Endothelial cell (in vitro differentiated cells): ENCODE measurements at places on chromosomes 12 and 14.
A peak's percentile ranks its signal among the peaks of the same experiment; 100 is the strongest.

DNA sequence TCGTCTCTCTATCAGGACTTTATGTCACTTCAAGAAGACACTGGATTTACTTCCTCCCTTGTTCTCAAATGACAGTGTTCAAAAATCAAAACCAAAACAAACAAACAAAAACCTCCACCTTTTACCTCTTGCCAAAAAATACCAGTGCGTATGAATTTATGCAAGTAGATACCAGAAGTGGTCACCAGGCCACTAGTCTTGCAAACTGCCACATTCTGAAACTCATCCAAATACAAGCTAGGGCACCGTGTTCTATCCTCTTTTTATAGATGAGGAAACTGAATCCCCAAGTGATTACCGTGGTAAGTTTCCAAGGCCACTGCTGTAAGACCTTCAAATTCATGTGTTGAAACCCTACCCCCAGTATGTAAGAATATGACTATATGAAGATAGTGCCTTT, 343.9 kb upstream of the KITLG start:
- no peak for DNase-seq

- DNase-seq, result no peak
Measured at GRCh38 chr14:100529561-100530031, 57.6 kb downstream of the BEGAIN start.

GRCh38 chr14:65753061-65753460, 340.5 kb downstream of the FUT8 start:
- no peak for DNase-seq

DNA sequence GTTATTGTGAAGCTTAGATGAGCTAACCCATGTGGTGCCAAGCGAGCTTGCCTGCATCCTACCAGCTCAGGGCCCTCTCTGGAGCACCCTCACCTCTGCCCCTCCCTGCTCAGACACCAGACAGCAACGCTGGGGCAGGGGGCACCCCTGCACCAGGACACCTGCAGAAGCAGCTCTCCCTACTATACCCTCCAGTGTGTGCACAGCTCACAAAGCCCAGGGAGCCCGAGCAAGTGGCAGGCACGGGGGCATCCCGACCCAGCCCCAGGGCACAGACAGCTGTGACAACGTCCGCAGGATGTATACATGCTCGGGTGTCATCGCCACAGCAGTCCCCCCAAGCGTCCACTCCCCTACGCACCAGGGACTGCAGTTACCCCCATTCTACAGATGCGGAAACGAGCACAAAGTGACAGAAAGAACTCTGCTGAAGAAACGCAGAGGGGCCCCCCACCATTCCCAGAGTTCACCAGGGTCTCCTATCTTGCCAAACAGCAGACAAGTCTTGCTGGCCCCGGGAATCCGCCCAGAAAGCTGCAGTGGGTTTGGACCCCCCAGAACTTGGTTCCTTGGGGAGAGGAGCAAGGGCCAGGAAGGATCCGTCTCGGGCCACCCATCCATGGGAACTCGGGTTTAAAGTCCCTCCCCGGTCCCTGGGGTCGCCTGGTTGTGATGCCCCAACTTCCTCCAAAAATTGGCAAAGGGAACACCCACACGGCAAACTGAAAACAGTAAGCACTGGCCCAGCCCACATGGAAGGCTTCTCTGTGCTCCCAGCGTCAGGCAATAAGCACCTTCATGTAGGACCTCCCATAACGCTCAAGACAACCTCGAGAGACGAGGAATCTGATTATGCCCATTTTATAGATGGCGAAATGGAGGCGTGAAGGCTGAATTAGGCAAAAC, 12.0 kb downstream of the NCOR2 start:
- DNase-seq, result no peak

- peak; percentile 61 for DNase-seq
Measured at GRCh38 chr12:57110104-57111030, 795 bp downstream of the STAT6 start.

GRCh38 chr14:21024585-21025370, at the start of gene NDRG2:
NDRG2 (minus strand) TSS chr14:21025061; CDS start chr14:21023315, 1,746 bp downstream.
- DNase-seq, result peak; percentile 73

DNA sequence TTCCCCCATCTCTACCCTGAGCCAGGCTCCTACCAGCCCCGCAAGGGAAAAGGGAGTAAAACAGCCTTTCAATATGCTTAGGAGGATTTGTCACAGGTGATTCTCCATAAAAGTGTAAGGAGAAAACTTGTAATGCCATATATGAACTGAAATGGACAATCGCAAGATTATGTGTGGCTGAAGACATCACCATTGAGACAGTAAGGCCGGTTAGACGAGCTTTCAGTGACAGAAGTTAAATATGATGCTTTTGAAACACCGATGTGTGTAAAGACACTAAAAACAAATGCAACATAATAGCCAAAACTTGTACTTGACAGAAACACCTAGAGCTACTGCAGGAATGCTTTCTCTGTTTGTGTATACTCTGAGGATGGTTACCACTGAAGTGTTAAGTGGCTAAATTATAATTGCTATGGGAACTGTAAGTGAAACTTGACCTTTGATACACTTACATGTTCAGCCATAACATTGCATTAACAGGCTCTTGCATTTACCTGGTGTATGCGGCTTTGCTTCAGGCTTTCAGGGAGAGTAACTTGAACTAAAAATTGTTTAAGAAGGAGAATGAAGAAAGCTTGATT, 42.3 kb downstream of the FAR2 start:
- no peak for DNase-seq

DNA sequence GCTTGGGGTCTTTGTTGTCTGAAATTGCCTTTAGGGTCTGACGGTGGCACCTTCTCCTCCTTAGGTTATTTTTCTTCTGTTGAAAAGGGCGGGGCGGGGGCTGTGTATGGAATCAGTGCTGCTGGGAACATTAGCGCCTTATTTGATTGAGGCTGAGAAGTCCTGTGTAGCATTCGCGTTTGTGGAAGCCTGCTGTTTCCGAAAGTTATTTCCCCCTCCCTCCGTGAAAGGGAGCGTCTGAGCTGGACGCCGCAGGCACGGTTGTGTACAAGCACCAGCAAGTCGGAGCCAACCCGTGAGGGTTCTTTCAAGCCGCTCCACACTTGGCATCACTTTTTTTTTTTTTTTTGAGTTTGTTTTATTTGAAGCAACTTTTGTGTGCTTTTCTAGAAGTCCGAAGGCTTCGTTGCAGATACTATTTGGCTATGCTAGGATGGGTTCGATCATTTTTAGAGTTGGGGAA, 1.1 kb downstream of the SYNE2 start:
- DNase-seq, result peak; percentile 30

DNA sequence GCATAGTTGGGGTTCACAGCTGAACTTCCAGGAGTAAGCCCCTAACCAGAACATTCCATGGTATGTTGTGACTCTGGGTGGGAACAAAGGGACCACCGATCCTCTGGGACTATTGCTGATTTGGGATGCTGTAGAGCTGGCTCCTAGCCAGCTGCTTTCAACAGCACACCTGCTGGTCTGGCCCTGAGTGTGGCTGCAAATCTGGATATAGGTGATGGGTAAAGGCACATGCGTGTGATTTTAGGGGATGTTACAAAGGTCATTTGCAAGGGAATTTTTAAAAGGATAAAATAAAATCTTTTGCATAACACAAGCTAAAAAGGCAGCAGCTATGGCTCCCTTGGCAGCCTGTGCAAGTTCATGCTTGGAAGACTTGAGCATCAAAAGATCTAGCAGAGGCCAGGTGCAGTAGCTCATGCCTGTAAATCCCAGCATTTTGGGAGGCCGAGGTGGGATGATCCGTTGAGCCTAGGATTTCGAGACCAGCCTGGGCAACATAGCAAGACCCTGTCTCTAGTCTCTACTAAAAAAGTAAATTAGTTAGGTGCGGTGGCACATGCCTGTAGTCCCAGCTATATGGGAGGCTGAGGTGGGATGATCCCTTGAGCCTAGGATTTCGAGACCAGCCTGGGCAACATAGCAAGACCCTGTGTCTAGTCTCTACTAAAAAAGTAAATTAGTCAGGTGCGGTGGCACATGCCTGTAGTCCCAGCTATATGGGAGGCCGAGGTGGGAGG, 1.6 kb downstream of the ALDH2 start:
- no peak for DNase-seq

DNA sequence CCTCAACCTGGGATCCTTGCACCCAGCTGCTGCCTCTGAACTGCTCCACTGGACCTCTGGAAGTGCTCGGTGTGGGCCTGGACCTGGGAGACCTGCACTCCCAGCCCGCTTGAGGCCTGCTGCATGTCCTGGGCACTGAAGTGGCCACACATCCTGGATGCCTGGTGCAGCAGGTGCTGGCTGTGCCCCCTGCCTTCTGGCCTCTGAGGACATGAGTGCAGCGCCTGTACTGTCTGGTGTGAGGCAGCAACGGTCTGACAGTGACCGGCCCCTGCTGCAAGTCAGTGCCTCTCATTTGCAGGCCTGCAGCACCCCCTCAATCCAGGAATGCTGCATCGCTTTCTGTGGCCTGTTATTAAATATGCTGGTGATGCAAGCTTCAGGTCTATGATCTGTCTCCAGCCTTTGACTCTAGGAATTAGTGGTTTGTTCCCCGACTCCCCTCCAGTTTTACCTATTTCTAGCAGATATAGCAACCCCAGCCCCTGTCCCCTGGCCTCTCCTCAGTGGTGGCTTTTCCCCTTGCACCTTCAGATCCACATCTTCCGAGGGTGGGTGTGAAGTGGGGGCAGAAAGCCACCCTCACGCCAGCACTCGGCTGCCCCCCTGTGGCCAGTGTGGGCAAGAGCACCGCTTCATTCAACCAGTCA, 3.6 kb downstream of the SMIM41 start:
- peak; percentile 72 for DNase-seq

- no peak for DNase-seq
Measured at GRCh38 chr14:70702161-70702560, 60.4 kb downstream of the TTC9 start.

GRCh38 chr12:77855548-77855947, 24.9 kb downstream of the NAV3 start:
- no peak for DNase-seq
